Right atrium auricular region (tissue), 2 donors: ENCODE measurements at places on chromosomes 7 and 10. TPM values are rescaled to one million over a fixed set of nuclear protein-coding genes. Genes with fewer than 3 reads are reported as not detected.

Gene MUC12
- not detected for total RNA-seq

Gene OPN1SW
- not detected for total RNA-seq

Gene PILRA
- 6.2 TPM for total RNA-seq

Gene OR9A2
- total RNA-seq = not detected

Gene SLC13A1
- total RNA-seq = not detected

Gene DIP2C
- total RNA-seq = 21.1 TPM
